Calu3 (cell line): ENCODE measurements at places on chromosomes 16 and 17.

- H3K27ac ChIP-seq, result no peak overlapping the region
- no peaks in the 10 kb centered on the region for H3K36me3 ChIP-seq
- no peaks in the 10 kb centered on the region for H3K4me1 ChIP-seq
- DNase-seq, result no peak
Measured at GRCh38 chr17:38543403-38544174, 62.2 kb downstream of the SRCIN1 start.

DNA sequence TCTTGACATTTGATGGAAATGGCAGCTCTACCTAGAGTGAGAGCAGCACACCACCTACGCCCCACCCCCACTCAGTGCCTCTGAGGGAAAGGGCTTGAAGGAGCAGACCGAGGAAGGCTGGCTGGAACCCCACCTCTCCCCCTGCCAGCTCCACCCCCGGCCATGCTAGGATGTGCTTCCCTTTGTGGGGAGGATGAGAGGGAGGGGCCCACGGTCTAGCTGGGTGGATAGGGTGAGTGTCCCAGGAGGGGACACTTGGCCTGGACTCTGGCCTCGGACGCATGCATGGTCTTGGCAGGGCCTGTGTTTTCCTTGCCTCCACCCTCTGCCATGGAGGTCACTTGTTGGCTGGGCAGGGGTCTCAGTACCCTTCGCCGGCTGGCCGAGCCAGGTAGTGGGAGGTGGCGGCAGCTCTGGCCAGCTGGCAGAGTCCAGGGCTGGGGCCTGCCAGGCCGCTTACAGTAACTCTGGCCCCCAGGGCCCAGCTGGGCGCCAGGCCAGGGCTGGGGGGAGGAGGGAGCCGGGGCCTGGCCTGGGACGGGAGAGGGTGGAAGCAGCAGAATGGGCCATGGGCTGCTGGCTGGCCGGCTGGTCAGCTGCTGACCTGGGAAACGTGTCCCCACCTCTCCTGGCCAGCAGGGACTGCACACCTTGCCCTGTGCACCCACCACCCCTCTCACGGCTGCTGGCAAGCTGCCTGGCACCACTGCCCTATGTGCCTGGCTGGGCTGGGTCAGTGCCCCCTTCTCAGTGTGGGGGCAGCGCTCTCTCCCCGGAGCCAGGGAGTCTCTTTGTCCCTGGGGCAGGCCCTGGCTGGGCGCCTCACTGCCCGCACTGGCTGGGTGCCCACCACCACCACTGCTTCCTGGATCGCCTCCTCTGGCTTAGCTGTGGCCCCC is 23.0 kb downstream of the RARA start:
- DNase-seq, result peak; percentile 87
- peaks cover 71% of the 10 kb centered on the region for H3K4me1 ChIP-seq
- H3K4me3 ChIP-seq, result peak overlapping the region; percentile 15
- H3K27me3 ChIP-seq, result no peaks in the 10 kb centered on the region

DNA sequence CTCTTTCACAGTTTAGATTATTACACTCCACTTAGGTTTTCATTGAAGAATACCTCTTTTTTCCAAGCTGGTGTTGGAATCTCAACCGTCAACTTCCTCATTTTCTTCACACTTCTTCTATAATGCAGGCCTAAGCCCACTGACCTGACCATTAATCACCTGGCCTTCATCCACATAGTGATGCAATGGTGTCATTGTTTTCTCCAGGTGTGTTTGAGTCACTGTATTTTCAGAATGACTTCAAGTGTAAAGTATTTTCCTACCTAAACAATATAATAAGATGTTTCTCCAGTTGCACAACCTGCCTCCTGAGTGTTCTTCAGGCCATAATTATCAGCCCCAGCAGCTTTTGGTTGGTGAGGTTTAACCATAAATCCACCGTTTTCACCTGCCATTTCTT is 1675.1 kb downstream of the TP53TG3F start:
- H3K4me1 ChIP-seq, result no peaks in the 10 kb centered on the region
- H3K4me3 ChIP-seq, result no peak overlapping the region
- DNase-seq, result no peak
- no peak overlapping the region for H3K27ac ChIP-seq
- no peaks in the 10 kb centered on the region for H3K27me3 ChIP-seq

DNA sequence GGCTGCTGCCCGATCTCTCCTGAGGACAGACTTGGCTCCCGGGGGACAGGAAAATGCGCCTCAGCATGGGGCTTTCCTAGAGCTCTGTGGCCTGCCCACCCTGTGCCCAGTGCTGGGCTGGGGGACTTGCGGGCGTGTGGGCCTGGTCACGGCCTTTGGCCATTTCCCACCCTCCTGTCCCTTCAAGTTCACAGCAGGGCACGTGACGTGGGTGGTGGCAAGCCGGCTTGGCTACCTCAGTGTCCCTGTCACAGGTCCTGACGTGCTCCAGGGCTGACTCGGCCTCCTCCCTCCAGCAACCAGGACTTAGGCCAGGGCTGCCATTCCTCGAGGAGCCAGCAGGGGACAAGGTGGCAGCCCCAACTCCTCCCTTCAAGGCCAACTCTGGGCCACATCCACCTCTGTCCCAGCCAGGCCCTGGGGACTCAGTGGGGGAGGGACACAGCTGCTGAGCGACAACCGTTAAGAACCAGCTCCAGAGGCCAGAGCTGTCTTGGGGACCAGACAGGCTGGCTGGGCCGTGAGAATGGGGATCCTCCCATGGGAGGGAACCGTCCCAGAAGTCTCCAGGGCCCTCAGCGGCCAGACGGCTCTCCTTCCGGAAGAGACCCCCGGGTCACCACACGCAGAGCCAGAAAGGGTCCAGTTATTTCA is 981 bp upstream of the UNC13D start:
- peak overlapping the region; percentile 94 for H3K27ac ChIP-seq
- peaks cover 18% of the 10 kb centered on the region for H3K4me1 ChIP-seq
- H3K36me3 ChIP-seq, result peaks cover 76% of the 10 kb centered on the region
- H3K27me3 ChIP-seq, result no peaks in the 10 kb centered on the region
- H3K4me3 ChIP-seq, result peak overlapping the region; percentile 68

GRCh38 chr16:84741340-84741830 is 41.6 kb downstream of the USP10 start:
- no peaks in the 10 kb centered on the region for H3K27me3 ChIP-seq
- H3K36me3 ChIP-seq, result peaks cover 47% of the 10 kb centered on the region
- DNase-seq, result peak; percentile 19
- peaks cover 56% of the 10 kb centered on the region for H3K4me1 ChIP-seq

DNA sequence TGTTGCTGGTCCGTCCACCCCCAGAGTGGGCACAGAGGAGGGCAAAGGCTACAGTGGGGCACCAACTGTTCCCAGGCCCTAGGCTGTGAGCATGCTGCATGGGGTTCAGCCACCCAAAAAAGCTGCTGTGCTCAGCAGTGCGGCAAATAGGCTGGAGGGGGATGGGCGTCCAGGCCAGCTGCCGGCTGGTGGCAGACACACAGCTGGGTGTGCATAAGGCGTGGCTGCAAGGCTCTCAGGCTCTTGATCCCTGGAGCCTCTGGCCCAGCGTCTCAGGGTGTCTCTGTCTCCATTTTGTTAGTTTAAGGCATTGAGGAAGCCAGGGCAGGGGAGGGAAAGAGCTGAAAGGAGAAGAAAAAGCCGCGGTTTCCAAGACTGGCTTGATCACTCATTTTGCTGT is 8.8 kb downstream of the RPL19 start:
- peaks cover 41% of the 10 kb centered on the region for H3K36me3 ChIP-seq
- H3K4me3 ChIP-seq, result peak overlapping the region; percentile 55
- no peak overlapping the region for H3K27ac ChIP-seq

DNA sequence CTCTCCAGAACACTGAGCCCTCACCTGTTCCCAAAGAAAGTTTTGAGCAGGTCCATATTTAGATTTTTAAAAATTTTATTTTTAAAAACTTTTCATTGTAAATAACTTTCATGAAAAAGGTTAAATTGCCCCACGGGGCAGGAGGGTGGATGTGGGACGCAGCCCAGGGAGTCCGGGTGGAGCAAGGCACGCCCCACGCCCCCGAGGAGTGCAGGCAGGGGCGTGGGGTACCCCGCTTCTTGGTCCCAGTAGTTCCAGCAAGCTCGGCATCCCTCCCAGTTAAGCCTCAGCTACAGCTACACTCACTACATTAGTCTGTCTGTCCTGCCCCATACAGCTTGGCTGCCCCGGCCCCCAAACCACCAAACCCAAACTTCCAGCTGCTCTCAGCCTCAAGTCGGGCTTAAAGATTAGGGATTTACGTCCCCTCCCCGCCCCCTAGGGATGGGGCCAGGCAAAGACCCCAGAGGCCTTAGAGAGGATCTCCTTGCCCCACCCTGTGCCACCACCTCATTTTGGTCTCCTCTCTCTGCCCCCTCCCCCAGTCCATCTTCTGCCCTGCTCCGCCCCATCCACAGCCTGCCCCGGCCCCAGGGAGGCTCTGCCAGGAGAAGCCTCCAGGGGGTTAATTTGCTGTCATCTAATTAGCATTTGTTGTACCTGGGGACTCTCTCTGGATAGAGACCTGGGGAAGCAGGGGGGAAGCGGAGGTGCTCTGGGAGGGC is 4.6 kb downstream of the FOXJ1 start:
- no peak overlapping the region for H3K27ac ChIP-seq
- H3K27me3 ChIP-seq, result peaks cover 13% of the 10 kb centered on the region
- DNase-seq, result no peak
- H3K4me1 ChIP-seq, result peaks cover 27% of the 10 kb centered on the region
- no peak overlapping the region for H3K4me3 ChIP-seq
- peaks cover 18% of the 10 kb centered on the region for H3K36me3 ChIP-seq

DNA sequence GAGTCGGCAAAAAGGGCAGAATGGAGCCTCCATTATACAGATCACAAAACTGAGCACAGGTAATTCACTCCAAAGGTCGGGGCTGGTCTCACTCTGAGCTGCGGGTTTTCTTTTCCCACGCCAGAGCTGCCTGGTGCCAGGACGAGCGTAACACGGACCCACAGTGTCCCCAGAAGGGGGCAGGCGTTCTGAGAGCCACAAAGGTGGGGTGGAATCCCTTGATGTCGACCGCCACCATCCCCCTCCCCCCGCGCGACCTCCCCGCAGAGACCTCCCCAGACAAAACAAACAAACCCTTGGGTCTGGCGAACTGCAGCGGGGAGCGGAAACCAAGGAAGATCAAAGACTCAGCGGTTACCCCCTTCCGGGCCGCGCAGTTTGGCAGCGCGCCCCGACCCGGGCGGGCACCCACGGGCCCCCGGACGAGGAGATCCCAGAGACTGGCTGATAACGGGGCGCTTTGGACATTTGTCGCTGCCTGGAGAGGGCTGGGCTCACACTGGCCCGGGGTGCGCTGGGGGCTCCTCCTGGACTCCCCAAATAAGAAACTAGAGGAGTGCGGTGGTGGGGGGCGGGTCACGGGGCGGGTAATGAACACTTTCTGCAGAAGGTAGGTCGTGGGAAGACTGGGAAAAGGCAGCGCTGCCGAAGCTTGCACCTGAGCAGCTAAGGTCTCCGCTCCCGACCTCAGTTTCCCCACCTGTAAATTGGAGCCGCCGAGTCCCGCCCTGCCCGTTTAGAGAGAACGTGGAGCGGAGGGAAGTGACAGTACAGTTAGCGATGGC is 664 bp upstream of the NKD1 start:
- no peak overlapping the region for H3K27ac ChIP-seq
- H3K4me1 ChIP-seq, result no peaks in the 10 kb centered on the region
- DNase-seq, result peak; percentile 58
- peak overlapping the region; percentile 76 for H3K4me3 ChIP-seq

DNA sequence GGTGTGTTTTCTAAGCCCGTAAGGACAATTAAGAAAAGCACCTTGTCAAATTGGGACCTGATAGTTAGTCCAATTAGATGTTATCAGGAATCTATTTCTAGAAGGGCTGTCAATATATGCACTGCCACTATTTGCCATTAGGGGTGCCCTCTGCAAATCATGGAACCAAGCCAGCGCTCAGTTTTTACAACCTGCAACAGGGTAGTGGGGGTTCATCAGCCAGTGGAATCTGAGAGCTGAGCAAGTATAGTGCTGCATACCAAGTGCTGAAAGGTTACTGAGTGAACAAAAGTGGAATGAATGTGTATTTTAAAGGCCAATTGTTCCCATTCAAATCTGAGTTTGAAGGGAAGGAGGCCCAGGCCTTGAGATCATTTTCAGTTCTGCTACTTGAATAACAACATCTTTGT is 10.4 kb downstream of the PRR11 start:
- peak; percentile 51 for DNase-seq
- no peaks in the 10 kb centered on the region for H3K27me3 ChIP-seq
- H3K27ac ChIP-seq, result no peak overlapping the region

- H3K4me1 ChIP-seq, result peaks cover 7% of the 10 kb centered on the region
- no peak overlapping the region for H3K27ac ChIP-seq
- H3K4me3 ChIP-seq, result no peak overlapping the region
Measured at GRCh38 chr17:3732210-3732621, 8.5 kb downstream of the HASPIN start.

DNA sequence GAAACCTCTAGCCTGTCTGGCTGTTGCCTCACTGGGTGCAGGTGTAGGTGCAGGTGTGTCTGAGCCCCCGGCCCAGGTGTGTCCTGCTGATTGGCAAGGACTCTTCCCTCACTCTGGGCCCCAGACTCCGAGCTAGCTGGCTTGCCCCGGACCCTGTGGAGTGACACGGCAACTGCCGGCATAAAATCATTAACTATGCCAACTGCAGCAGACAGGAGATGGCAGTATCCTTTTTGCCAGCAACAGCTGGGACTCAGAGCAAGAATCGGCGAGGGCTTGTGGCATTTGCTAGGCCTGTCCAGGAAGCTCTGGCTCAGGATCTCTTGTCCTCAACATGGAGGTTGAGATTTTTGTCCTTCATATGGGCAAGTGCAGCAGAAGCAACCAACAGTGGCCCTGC is 20.8 kb downstream of the CIAPIN1 start:
- peaks cover 31% of the 10 kb centered on the region for H3K36me3 ChIP-seq
- no peak for DNase-seq
- H3K4me1 ChIP-seq, result peaks cover 9% of the 10 kb centered on the region
- H3K27me3 ChIP-seq, result no peaks in the 10 kb centered on the region
- no peak overlapping the region for H3K27ac ChIP-seq
- no peak overlapping the region for H3K4me3 ChIP-seq

DNA sequence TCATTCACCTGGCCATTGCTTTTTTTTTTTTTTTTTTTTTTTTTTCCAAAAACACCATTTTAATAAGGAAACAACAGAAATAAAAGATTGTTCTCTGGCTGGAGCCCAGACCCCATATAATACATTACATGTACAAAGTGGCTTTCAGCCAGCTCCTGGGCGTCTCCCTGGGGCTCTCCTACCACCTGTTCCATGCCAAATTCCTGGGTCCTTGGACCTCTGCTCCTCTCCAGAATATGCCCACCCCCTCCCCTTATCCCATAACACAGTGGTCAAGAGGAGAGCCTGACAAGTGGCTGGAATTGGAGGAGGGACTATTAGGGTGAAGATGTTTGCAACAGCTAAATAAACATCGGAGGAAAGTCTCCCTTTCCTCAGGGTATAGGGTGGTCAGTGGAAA is 3.6 kb upstream of the PHF12 start:
- DNase-seq, result no peak
- peaks cover 11% of the 10 kb centered on the region for H3K36me3 ChIP-seq
- no peak overlapping the region for H3K4me3 ChIP-seq
- no peak overlapping the region for H3K27ac ChIP-seq
- H3K27me3 ChIP-seq, result no peaks in the 10 kb centered on the region
- no peaks in the 10 kb centered on the region for H3K4me1 ChIP-seq

GRCh38 chr16:6362321-6362720 is 970.3 kb upstream of the RBFOX1 start:
- no peak overlapping the region for H3K27ac ChIP-seq
- H3K27me3 ChIP-seq, result no peaks in the 10 kb centered on the region
- no peaks in the 10 kb centered on the region for H3K4me1 ChIP-seq
- no peaks in the 10 kb centered on the region for H3K36me3 ChIP-seq
- no peak overlapping the region for H3K4me3 ChIP-seq
